ENCODE measurements at places on chromosomes 5 and 9. TPM values are rescaled to one million over a fixed set of nuclear protein-coding genes. Genes with fewer than 3 reads are reported as not detected.

The SLC36A2 gene
- total RNA-seq, result not detected

The POLR3G gene
- 4.5 TPM for total RNA-seq

The MSX2 gene
- total RNA-seq, result 0.32 TPM

The FAM78A gene
- 0.43 TPM for total RNA-seq

The CCNJL gene
- 0.86 TPM for total RNA-seq

The IFNB1 gene
- not detected for total RNA-seq

The NLN gene
- total RNA-seq, result 27.7 TPM

The WDR38 gene
- total RNA-seq, result not detected

The LCN9 gene
- not detected for total RNA-seq

The PCDHGA3 gene
- 3.2 TPM for total RNA-seq
